ENCODE measurements at places on chromosomes 3 and 15. TPM values are rescaled to one million over a fixed set of nuclear protein-coding genes. Genes with fewer than 3 reads are reported as not detected.

PIERCE2 gene
- 6.8 TPM for total RNA-seq

RLBP1 gene
- total RNA-seq, result not detected

ILDR1 gene
- not detected for total RNA-seq

BOC gene
- 2.9 TPM for total RNA-seq

SEMA3F gene
- 6.7 TPM for total RNA-seq

GRIP2 gene
- 24.5 TPM for total RNA-seq

ABHD10 gene
- 51.0 TPM for total RNA-seq

PLA2G4E gene
- total RNA-seq, result not detected

CMTM8 gene
- total RNA-seq, result 2.1 TPM

CLDN11 gene
- total RNA-seq, result 3.2 TPM

PEX11A gene
- 9.1 TPM for total RNA-seq

TRIM59 gene
- 0.32 TPM for total RNA-seq

CDV3 gene
- 167 TPM for total RNA-seq

SERINC4 gene
- total RNA-seq, result 0.09 TPM

CPNE9 gene
- total RNA-seq, result not detected

CASR gene
- not detected for total RNA-seq

UNC13C gene
- 0.20 TPM for total RNA-seq

NR1I2 gene
- total RNA-seq, result not detected

RTP1 gene
- not detected for total RNA-seq

YEATS2 gene
- 10.5 TPM for total RNA-seq
